Memory B cell (primary cell): ENCODE measurements at places on chromosomes 2 and 18.

GRCh38 chr2:55923091-55923981 is at the start of gene EFEMP1:
EFEMP1 (minus strand) TSS chr2:55923782; CDS start chr2:55922440, 1,342 bp downstream.
- no peak for DNase-seq

DNA sequence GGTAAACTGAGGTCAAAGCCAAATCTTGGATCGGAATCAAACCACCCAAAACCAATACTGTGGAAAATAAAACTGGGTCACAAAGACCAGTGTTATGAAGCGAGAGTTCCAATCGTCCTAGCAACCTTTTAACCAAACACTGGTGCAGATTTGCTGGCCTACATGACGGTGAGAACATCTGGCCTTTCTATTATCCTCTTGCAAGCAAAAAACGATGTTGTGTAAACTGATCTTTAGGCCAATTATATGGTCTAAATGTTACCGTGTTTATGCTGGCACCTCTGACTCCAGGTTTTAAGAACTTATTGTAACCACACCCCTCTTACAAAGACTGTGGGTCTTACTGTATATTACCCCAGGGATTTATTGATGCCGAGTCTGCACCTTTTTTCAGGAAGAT is 145.9 kb downstream of the GFPT1 start:
- no peak for DNase-seq

GRCh38 chr2:170733798-170734600 is 18.9 kb downstream of the SP5 start:
- no peak for DNase-seq

- no peak for DNase-seq
Measured at GRCh38 chr18:8322486-8322885, 286.8 kb upstream of the RAB12 start.

DNA sequence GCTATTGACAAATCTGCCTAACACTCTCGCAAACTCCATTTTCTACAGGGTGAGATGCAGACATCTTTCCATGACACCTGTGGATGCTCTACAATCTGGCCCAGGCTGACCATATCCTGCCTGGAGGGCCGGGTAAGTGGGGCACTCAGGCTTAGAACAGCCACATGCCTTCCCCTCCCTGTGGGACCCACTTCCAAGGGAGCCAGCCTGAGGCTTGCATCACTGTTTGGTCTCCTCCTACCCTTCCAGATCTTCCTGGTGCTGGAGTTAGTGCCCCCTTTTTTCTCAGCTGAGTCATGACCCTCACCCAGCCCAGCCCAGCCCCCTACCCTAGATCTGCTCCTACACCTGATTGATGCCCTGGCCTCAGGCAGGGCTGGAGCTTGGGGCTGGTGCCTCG is 150.2 kb upstream of the MSH6 start:
- no peak for DNase-seq

DNA sequence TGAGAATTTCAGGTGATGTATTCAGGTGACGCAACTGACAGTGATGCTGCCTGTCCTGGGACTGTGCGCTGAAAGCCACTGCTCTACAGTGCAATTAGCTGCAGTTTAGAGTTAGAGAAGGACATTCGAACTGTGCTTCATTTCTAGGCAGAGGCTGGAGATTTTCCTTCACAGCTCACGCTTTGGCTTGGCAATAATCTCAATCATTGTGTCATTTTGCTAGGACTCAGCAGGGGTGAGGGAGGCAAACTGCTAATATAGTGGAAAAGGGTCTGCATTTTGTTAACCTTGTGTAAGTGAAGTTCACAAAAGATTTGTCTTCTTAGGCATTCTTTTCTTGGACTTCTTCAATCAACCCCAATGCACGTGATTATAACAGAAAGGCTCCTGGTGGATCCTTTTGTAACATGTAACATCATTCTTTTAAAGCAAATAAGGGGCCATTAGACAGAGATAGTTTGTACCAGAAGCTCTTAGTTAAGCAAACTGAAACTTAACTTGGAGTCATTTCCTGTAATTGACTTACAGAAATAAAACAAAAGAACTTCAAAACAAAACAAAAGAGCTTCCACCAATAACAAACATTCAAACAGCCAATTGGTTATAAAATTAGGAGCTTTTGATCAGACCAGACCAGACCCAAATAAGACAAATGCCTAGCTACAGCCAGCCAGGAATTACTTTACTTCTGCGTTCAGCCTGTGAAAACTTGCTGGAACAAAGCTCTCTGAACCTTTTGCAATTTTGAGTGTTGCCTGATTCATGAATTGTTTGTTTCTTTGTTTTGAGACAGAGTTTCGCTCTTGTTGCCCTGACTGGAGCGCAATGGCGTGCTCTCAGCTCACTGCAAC is 1376.3 kb upstream of the CELF4 start:
- no peak for DNase-seq

- DNase-seq, result no peak
Measured at GRCh38 chr2:203983064-203983715, 46.6 kb downstream of the ICOS start.

- DNase-seq, result no peak
Measured at GRCh38 chr2:215358891-215359575, 47.2 kb downstream of the ATIC start.

- DNase-seq, result no peak
Measured at GRCh38 chr2:227461811-227462461, 10.0 kb upstream of the AGFG1 start.
